Left colon (tissue), 2 donors: ENCODE measurements at places on chromosomes 16 and 17. TPM values are rescaled to one million over a fixed set of nuclear protein-coding genes. Genes with fewer than 3 reads are reported as not detected.

TRPV3 gene
- total RNA-seq, result 0.43 TPM

DNA sequence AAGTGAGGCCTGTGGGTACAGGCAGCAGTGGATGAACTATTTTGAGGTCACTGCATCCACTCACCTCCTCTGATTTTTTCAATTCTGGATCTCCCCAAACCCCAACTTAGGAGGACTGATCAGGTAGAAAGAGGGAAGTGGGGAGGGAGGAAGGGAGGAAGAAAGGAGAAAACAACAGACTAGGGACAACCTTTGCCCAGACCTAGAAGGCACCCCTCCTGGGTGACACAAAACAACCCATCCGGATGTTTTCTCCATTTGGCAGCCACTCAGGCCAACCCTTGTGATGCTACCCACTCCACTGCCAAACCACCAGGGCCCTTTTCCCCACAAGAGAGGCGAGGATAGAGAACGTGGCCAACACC, 2.7 kb downstream of the ORMDL3 start:
- DNase-seq, result no peak

DNA sequence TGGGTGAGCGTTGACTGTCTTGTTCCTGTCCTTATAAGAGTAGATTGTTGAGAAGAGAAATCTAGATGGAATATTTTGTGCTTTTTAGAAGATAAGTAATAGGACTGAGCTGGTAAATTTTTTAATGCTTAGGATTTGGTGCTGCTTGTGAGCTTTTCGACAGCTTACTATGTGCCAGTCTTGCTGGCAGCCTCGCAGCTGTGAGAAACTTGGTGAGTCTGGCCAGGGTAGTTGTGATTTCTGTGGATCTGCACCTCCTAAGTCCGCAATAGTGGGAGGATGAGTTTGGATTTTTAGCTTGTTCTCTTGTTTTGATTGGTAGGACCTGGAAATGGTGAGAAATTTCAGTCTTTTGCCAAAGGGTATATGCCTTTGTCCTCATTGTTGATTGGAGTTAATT, 3.6 kb downstream of the SOCS7 start:
- no peak for DNase-seq

DNA sequence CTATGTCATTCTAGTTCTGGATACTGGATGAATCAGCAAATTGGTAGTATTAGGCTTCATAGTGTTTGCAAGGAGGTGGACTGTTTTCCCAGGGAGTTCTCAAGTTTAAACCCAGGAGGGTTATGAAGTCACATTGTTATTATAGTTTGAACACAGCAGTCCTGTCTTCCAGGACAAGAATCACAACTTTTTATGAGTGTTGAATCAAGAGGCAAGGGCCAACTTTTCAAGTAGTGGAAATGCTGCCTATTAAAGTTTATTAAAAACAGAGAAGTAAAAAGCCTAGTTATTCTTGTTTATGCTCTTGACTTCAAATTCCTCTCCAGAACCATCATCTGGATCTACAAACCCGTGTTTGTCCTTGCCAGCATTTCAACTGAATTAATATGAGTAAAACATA, 86.3 kb upstream of the GOT2 start:
- no peak for DNase-seq

DNA sequence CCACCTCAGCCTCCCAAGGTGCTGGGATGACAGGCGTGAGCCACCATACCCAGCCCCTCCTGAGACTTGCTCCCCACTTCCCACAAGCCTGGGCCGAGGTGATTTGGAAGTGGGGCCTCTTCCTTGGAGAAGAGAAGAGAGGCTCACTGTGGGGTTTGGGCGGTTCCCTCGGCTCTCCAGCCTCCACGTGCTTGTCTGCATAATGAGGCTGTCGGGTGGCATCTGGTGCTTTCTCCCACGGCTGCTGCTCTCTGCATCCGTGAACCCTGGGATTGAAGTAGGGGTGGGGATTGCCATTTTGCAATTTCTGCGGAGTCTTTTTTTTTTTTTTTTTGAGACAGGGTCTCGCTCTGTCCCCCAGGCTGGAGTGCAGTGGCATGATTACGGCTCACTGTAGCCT, 101.4 kb downstream of the RAP1GAP2 start:
- no peak for DNase-seq

- DNase-seq, result no peak
Measured at GRCh38 chr17:54466875-54467274, 433.8 kb upstream of the TOM1L1 start.

- DNase-seq, result peak; percentile 71
Measured at GRCh38 chr16:1378804-1379303, 27.1 kb downstream of the GNPTG start.

NTHL1 gene
- total RNA-seq, result 29.5 TPM

DNA sequence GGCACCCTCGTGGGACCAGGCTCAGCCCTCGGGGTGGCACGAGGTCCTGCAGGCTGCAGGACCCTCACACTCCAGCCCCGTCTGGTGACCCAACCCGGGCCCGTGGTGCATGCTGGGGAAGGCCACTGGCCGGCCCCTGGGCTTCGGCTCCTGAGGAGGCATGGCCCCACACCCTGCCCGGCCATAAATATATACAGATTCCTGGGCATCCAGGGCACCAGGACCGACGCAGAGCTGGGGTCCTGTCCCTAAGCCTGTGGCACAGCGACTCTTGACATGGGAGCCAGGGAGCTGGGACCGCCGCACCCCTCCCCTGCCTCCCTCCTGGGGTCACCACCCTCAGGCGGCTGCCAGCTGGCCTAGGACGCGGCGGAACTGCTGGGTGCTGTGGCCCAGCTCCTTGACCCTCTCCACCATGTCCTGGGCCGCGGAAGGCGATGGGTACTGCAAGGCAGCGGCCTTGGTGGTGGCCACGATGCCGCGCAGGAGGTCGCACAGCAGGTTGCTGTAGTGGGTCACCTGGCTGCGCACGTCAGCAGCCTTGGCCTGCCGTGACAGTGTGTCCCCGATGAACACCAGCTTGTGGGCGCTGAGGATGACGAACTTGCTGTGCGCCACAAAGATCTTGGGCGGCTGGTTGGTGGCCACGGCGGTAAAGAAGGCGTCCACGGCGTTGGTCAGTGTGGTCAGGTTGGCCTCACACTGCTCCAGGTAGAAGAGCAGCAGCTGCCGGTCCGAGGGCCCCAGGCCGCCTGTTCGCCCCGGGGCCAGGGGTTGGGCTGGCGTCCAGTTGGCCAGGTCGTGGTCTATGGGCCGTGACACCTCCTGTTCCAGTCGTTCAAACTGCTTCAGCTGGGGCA, 10.6 kb downstream of the CTRB1 start:
- DNase-seq, result no peak

SLC6A2 gene
- not detected for total RNA-seq

TM4SF5 gene
- total RNA-seq, result 17.3 TPM

GRCh38 chr16:66304151-66304550, 62.3 kb upstream of the CDH5 start:
- no peak for DNase-seq

- DNase-seq, result peak; percentile 95
Measured at GRCh38 chr17:51166198-51166986, at the start of gene NME2. Gene NME2 (plus strand): TSS chr17:51166411. CDS start chr17:51166831, 420 bp downstream.

GRCh38 chr17:10612957-10613744, 44.0 kb downstream of the MYH3 start:
- no peak for DNase-seq

GRCh38 chr16:81571592-81572385, 127.2 kb downstream of the CMIP start:
- DNase-seq, result no peak

GRCh38 chr16:27404163-27404823, 2.3 kb downstream of the IL21R start:
- DNase-seq, result no peak

AOC2 gene
- 0.47 TPM for total RNA-seq

RRAD gene
- total RNA-seq, result 3.9 TPM

CD300H gene
- not detected for total RNA-seq

DNA sequence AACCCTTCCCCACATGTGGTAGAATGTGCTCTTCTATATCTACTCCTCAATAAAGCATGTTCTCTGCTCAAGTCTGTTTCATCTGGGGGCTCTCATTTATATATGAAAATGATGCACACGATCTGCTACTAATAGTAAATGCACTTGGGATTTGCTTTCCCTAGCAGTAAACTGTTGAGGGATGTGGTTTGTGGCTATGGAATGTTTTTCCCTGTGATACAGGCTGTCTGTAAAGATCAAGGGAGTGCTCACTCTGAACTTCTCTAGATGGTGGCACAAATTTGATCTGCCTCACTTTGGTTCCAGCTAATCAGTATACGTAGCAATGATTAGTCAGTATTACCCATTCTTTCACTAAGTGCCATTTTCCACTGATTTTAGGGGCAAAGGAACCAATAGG, 18.8 kb downstream of the TAC4 start:
- DNase-seq, result no peak

VWA3A gene
- total RNA-seq, result not detected

GRCh38 chr17:73118951-73119391, 26.5 kb upstream of the SLC39A11 start:
- no peak for DNase-seq
